Suppressor macrophage (primary cell): ENCODE measurements at places on chromosomes 6 and 20.

DNA sequence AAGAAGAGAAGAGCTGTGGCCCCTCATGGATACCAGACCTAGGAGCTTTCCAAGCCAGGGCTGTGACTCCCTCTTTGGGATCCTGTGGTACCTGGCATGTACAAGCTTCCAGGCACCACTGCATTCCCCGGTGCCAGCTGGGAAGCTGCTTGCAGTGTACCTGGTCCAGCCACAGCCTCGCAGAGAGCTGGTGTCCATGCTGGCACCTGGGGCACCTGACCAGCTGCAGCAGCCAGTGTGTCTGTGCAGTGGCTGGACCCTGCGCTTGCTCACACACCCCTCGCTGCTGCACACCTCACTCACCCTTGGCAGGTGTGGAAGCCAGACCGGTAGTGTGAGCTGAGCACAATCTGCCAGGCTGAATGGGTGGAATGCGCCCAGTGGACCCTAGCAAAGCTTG, 190.9 kb upstream of the MAN1A1 start:
- no peak for DNase-seq

DNA sequence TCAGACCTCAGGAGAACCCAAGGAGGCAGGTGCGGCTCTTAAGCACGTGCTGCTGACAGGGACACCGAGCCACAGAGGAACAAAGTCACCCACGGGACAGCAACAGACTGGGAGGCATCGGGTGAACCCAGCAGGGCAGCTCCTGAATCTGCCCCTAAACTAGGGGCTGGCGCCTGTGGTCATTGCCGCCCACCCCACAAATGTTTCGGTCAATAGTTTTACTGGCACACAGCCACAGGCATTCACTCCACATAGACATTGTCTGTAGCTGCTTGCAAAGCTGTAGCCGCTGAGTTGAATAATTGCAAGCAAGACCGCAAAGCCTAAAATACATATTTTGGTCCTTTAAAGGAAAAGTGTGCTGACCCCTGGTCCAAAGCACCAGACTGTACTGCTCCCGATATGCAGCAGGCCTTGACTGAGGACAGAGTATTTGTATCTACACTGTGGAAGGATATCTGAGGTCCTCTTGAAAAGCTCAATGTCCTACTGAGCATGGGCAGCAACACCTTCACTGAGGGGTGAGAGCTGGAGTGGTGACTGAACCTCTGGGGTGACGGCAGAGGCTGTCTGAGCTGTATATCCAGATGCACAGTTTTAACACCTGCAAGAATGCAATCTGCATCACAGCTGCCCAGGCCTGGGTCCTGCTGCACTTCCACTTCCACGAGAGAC, 310.3 kb downstream of the THBS2 start:
- DNase-seq, result no peak

- DNase-seq, result no peak
Measured at GRCh38 chr20:8786383-8786782, 282.5 kb upstream of the PLCB4 start.

GRCh38 chr6:135861189-135861588, 9.7 kb downstream of the PDE7B start:
- DNase-seq, result no peak

GRCh38 chr6:128230267-128230989, 290.0 kb downstream of the PTPRK start:
- no peak for DNase-seq

DNA sequence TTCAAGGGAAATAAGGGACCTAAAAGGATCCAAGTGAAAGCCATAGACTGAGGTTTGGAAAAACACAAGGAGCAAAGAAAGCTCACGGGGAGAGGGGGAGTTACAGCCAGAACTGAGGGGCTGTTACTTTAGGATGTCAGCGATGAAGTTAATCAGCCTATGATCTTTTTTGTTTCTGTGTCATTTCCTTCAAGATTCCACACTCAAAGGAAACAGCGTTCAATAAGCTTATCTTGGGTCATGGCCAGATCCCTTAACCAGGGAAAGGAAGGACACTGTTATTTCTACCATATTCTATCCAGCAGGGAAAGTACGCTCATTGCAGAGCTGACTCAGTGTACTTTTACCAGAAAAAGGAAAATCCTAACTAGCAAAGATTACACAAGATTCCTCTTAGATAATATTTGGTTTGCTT, 132.8 kb downstream of the PFDN4 start:
- DNase-seq, result no peak

GRCh38 chr6:106591111-106591825, 38.0 kb downstream of the RTN4IP1 start:
- no peak for DNase-seq

- DNase-seq, result no peak
Measured at GRCh38 chr20:8344106-8344505, 212.0 kb downstream of the PLCB1 start.

DNA sequence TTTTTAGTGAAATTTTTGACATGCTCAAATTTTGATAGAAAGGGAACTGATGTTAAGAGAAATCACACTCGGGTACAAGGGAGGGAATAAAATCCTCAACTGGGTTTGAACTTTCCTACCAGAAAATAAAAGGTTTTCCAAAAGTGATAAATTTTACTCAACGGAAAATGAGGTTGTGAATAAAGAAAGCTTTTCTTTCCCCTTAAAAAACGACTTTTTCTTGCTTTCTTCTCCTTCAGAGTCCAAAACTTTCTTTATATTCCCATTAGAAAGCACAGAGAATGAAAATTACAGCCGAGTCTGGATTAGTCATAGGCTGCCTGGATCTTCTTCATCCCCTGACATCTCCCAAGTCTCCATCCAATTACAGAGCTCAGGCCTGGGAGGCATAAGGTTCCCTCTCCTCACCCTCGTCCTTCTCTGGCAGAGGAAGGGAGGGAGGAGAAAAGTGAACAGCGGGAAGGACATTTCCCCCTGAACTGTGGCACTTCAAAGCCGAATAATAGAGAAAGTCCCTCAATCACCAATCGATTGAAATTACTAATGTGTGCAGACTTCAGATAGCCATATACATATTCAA, 28.1 kb upstream of the QKI start:
- DNase-seq, result no peak

- peak; percentile 10 for DNase-seq
Measured at GRCh38 chr20:8020314-8021079, 936 bp upstream of the TMX4 start.

GRCh38 chr20:20371083-20371482, 3.2 kb downstream of the INSM1 start:
- no peak for DNase-seq
